Caki2 (cell line): ENCODE measurements at places on chromosomes 2 and 18. TPM values are rescaled to one million over a fixed set of nuclear protein-coding genes. Genes with fewer than 3 reads are reported as not detected.

DNA sequence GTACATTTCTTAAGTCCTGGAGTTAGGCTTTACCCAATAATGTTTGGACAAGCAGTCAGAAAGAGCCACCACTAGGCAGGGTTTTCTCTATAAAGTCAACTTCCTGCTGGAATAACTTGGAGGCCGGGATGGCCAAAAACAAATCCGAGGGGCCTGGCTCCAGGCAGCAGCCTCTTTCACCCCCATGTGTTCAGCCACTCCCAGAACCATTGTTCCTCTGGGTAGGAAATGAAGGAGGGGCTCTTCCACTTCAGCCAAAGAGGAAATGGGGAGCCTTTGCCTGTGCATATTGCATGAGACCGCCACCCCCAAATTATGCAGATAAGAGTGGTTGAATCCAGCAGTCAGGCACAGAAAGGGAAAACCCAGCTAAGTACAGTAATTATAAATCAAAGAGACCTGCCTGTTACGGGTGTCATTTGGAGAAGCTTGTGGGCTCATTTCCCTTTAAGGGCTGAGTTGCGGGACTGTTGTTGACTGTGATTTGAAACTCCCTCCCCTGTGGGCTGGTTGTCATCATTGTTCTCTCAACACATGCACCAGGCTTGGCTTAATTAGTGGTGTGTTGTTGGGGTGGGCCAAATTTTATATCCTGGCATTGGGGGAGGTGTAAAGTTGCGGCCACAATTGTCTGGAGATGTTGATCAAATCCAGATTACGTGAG, 212.8 kb upstream of the SOX11 start:
- no peak for DNase-seq

DNA sequence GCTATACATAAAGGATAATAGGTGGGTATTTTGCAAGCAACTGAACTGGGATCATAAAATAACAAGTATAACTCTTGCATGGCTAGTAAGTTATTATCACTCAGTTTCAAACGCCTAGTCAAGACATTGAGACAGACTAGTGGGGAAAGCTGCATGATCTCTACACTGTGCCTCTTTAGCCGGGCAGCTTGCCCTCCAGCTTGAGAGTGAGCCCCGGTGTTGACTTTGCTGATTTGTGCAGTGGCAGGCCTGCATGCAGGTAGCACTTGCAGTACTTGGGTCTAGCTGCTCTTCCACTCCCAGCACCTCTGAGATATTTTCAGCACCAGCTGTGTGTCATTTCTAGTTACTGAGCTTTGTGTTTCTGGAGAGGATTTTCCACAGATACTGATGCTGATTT, 118.8 kb upstream of the DAPL1 start:
- no peak for DNase-seq

DNA sequence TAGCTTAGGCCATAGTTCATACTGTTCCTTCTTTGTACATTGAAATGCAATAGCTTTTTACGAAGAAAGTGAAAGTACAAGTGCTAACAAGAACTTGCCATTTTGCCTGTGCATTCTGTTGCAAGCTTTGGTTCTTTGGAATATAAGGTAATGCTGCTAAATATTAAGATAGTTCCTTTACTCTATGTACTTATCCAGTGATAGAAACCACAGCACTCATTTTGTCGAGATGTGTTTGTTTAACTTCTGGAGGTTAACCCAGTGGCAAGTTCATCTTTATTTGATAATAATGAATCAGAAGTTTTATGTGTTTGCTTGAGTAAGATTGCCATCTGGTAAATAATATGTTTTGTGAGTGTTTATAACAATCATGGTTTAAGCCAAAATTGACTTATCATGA, 373.1 kb upstream of the FANCL start:
- no peak for DNase-seq

DNA sequence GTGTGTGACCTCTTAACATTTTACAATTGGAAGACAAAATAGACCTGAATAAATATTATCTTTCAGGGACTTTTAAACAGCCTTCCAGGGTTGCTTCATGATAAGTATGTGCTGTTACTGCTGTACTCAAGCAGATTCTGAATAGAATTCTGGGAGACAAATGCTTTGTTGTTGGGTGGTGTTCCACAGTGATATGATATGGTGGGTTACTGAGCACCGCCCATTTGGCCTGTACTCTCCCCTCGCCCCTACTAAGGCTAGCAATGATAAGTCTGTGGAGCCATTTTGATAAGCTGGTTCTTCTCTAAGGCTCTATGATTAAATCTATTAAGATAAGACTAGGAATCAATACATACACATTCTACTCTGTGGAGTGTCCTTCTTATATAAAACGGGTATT, 89.8 kb upstream of the ITGA4 start:
- DNase-seq, result no peak

DNA sequence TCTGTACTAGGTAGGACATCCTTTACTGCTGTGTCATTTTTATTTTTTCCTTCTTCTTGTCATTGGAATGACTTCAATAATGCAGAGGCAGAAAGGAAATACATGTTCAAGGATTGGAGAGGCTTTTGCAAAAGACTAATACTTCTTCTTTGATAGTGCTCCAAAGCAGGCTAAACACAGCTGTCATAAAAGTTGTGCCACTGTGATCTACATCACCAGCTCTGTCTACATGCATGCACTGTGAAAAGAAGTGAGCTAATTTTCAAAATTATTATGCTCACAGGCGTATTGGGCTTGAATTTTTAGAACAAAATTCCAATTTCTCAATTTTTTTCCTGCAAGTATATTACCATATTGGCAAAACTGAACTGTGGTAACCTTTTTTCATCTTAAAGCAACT, 37.5 kb upstream of the CALCRL start:
- no peak for DNase-seq

DNA sequence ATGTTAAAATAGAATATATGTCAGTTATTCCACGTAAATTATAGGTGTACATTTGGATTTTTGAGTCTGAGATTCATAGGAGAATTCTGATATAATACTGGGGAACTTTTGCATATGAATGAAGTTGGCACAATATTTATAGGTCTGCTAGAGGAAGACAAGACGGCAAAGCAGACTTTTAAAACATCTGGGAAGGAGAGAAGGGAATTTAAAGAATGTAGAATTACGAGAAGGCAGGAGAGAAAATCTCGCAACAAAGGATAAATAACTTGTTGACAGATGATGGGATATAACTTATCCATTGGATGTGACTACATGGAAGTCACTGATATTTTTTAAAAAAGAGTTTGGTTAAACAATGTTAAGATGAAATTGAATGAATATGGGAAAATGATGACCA, 615.6 kb downstream of the ERBB4 start:
- no peak for DNase-seq

DNA sequence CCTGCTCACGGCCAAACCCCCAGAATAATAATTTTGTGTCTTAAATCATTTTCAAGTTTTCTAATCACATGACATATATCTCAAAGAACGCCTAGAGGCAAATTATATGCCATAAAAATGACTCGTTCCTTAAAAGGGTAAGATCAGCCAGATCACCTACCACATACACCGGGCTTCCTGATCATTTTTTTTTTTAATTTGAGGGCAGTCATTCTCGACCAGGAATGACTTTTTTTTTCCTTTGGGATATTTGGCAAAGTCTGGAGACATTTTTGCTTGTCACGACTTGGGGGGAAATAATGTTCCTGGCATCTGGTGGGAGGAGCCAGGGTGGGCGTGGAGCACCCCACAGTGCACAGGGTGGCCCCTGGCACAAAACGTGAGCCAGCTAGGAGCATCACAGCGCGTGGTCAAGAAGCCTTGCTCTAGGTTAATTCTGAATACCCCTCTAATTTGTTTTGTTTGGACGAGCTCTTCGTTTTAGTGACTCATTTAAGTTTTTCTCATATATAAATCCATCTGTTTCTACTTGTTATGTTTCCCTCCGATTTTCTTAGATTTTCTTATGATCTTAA, 94.9 kb downstream of the TWIST2 start:
- DNase-seq, result no peak

GRCh38 chr2:201777043-201777442, 3.7 kb downstream of the ALS2 start:
- no peak for DNase-seq

- DNase-seq, result no peak
Measured at GRCh38 chr2:54295911-54296310, 39.9 kb upstream of the TSPYL6 start.

DNA sequence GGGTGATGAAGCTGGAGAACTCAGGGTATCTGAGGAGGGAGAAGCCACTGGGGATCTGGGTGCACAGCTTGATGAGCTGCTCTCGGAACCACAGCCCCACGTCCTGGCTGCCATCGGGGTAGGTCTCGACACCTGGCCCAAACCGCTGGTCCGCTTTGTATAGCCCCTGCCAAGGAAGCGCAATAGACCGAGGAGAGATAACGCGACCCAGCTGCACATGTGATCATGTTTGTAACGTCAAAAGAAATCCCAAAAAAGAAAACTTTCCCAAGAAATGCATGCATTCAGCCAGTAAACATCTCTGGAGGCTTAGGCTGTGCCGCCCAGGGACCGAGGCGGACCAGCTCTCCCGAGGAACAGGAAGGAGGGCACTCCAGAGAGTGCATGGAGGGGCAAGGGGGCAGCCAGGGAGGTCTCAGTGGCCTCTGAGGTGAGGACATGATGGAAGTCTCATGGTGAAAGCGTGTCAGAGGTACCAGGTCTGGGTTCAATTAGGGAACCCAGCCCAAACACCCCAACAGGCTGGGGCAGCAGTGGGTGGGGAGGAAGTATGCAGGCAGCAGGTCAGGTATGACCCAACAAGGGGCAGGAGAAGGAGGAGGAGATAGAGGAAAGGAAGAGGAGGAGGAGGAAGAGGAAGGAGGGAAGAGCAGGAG, 28.3 kb downstream of the ANKMY1 start:
- DNase-seq, result no peak

- no peak for DNase-seq
Measured at GRCh38 chr2:212677466-212677865, 138.9 kb upstream of the ERBB4 start.

DNA sequence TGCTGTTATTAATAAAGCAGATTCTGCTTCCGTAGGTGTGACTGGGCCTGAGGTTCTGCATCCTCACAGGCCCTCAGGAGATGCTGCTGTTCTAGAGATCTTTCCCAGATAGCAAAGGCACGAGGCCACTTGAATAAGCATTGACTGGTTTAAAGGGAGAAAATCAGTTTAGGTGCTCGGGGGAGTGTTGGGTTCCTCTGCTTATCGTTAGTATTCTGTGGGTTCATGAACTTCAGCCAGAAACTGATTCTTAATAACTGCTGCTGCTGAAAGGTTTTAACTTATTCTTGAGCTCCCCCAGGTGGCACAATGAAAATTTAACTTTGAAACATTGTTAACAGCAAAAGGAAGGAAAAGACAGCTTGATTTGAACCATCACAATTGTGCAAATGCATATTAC, 56.9 kb downstream of the ITGA6 start:
- peak; percentile 14 for DNase-seq

GRCh38 chr18:58800582-58800981, 64.1 kb upstream of the ZNF532 start:
- DNase-seq, result no peak

DNA sequence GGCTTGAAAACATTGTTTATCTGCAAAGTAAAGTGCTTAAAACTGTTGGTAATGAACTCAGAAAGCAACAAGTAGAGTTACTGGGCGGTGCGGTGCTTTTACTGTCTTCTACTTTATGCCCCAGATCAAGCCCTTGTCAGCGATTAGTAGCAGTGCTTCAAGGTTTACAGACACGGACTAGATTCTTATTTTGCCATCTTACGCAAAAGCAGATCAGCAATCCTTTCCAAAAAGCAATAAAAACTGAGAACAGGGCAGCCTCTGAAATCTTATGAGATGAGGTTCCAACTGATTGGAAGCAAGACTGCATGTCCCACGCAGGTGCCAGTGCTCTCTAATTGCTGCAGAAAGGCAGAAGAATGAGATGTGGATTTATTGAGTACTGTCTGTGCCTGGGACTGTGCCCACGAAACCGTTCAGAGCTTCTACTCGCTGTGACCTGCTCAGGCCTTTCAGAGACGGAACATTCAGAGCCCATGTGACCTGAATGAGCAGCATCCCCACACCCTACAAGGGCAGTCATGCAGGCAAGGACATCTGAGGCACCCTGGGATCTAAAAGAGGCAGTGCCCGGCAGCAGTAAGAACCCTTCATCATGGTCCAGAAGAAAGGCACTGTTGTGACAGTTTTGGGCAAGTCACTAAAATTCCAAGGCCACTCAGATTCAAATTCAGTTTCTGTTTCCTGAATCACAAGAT, 15.7 kb downstream of the COL4A3 start:
- DNase-seq, result peak; percentile 57

GRCh38 chr2:240364582-240364960, 70.9 kb upstream of the GPC1 start:
- DNase-seq, result no peak

DNA sequence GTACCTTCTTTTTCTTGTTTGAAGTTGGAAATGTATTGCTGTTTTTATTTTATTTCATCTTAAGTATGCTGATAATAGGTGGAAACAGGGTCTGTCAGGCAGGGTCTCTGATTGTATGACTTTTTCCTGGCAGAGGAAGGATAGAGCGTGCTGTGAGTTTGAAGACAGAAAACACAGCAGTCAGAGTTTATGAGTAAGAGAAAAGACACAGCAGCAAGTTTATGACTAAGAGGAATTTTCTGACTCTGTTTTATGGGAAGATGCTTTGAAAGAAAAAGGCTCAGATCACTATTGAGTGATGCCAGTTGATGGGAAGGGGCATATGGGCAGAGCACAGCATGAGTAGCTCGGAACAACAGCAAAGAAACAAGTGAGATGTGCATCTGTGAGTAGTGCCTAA, 379.1 kb downstream of the MEIS1 start:
- DNase-seq, result no peak

DNA sequence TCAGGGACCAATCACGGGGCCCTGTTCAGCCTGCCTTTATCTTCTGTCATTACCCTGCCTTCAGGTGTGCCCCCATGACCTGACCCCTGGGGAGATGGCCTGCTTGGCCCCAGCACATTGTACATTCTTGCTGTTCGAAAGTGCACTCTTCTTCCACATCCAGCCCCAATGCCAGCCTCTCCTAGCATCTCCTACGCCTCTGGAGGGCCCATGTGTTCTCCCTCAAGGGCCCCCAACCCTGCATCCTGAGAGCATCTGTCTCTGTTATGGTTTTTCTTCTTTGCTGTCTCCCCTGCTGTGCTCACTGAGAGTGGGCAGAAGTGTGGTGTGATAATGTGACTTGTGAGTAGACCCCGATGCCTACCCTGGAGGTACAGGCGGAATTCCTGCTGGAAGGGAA, 41.5 kb upstream of the OTOS start:
- DNase-seq, result no peak

- DNase-seq, result no peak
Measured at GRCh38 chr2:213221957-213222356, 62.3 kb upstream of the SPAG16 start.

GRCh38 chr2:64456293-64456692, 2.3 kb downstream of the LGALSL start:
- DNase-seq, result no peak

GRCh38 chr2:86807468-86808275, 17.0 kb upstream of the CD8A start:
- DNase-seq, result peak; percentile 40

GREB1 gene
- 0.20 and 0.91 TPM in 2 replicates for total RNA-seq

RAB17 gene
- total RNA-seq, result 0.20 TPM in 1 of 2 replicates, not detected in the other

IL36B gene
- total RNA-seq, result not detected in 2 replicates

CRYGC gene
- not detected in 2 replicates for total RNA-seq

SNRNP27 gene
- total RNA-seq, result 79.2 and 99.1 TPM in 2 replicates

EMILIN1 gene
- total RNA-seq, result 0.07 and 0.58 TPM in 2 replicates

HOXD3 gene
- total RNA-seq, result 4.8 and 7.5 TPM in 2 replicates

RGPD5 gene
- total RNA-seq, result 0.81 and 3.3 TPM in 2 replicates

AP1S3 gene
- total RNA-seq, result 43.9 and 52.9 TPM in 2 replicates

GALR1 gene
- not detected in 2 replicates for total RNA-seq

CLEC4F gene
- not detected in 2 replicates for total RNA-seq

PTH2R gene
- 17.3 and 36.9 TPM in 2 replicates for total RNA-seq

ADAM23 gene
- total RNA-seq, result 4.4 and 7.0 TPM in 2 replicates

SPP2 gene
- not detected in 2 replicates for total RNA-seq

RNF152 gene
- total RNA-seq, result not detected in 2 replicates
